Calu3 (cell line): ENCODE measurements at places on chromosomes 7 and 10. TPM values are rescaled to one million over a fixed set of nuclear protein-coding genes. Genes with fewer than 3 reads are reported as not detected.

GRCh38 chr10:95276367-95277200 lies 14.2 kb downstream of the PDLIM1 start:
- DNase-seq, result no peak

DNA sequence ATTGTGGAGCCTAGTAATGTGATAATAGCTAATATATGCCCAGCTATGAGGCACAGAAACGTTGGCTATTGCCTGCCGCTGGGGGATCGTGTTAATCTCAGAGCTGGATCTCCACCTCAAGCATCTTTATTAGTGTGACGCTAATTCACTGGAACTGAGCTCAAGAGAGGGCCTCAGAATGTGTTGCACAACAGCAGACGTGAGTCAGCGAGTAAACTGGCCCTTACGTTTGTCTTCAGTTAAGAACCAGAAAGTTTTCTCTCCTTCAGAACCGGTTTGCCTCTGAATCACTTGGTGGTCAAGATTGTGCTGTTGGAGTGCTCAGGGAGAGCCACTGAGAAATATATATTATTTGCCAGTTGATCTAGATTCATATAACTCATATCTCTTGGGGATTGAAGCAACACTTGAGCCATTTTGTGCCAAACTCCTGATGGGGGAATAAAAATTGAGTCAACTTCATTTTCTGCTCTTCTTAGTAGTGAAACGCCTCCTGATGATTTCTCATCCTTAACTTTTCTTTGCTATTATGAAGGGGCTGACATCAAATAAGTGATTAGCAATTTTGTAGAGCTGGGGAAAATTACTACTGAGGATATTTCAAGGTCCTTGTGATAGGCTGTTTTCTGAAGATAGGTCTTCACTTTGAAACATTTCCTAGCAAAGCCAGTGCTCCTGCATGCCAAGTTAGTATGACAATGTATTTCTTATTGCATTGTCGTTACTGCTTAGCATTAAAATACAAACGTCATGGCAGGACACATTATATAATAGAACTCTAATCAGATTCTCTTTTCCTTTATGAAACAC lies 22.3 kb downstream of the BZW2 start:
- DNase-seq, result peak; percentile 89

DNA sequence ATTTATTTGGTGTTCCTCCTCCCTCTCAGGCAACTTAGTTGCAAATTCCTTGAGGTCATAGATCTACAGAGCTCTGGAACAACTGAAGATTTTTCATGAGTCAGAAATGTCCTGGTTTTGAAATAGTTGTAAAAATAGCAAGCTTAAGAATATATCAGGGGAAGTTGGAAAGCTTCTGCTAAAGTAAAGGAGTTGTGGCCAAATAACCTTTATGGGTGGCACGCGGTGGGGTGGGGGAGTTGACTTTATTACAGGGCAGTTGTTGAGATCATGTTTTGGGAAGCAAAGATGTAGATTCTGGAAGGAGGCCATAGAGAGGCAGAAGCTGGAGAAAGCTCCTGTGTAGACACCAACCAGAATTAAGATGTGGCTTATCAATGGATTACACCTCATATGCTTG lies 326.0 kb upstream of the MTPN start:
- DNase-seq, result no peak

GRCh38 chr10:125984346-125984745 lies 88.0 kb downstream of the FANK1 start:
- DNase-seq, result no peak

GRCh38 chr10:12750526-12751201 lies 250.8 kb downstream of the CCDC3 start:
- peak; percentile 46 for DNase-seq

DNA sequence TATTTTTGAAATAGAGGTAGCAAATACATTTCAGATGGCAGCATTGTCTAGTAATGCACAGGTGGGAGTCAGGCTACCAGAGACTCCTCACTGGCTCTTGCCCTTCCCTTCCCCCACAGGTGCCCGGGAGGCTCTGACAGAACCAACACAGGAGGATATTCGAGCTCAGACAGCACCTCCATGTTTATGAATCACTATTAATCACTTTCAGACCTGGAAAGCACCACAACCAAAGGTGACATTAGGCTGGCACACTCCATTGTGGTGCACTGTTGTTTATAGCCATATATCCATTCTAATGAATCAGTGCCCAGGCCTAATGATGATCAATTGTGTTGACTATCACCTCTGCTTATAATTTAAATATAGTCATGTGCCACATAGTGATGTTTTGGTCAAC lies 107.8 kb upstream of the NAMPT start:
- no peak for DNase-seq

DNA sequence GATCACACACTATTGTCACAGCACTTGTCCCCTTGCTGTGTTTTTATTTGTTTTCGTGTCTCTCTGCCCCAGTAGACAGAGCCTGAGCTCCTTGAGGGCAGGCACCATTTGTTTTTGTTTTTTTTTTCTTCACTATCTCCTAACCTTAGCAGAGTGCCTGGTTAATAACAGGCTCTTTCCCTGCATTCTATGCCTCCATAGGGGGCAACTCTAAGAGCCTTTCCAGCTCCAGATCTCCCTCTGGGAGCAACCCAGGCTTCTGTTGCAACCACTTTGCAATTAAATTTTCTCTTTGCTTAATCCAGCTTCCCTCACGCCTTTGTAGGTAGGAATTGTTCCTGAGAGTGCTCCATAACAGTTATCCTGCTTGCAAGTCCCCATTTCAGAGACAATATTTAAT lies 148.4 kb downstream of the PLXDC2 start:
- DNase-seq, result no peak

DNA sequence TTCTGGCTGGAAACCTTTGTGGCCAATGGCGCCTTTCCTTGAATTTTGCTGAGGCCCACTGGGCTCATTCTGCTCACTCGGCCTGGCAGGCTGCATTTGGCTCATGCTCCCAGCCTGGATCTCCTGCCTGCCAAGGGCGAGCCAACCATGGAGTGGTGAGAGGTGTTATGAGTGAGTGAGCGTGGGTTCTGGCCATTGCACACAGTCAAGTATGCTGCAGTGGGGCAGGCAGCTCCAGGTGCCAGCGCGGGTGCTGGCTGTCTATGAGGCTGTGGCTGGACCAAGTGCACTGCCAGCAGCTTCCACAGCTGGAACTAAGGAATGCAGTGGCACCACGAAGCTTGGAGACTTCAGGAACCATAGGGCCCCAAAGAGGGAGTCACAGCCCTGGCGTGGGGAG lies 42.2 kb upstream of the TUBB8 start:
- DNase-seq, result no peak

DNA sequence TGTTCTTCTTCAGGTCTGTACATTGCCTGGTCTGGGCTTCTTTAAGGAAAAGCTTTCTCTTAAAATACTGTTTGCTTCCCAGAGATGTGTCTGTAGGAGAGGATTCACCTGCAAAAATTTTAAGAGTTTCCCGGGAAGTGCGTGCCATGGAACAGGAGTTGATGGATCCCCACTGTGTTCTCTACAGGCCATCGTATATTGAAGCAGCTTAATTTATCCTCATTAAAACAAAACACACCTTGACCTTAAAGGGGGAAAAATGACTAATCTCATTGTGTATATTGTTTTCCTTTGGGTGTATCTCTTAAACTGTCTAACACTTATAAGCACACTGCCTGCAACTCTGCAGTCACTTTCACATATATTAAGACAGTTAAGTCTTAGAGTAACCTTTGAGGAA lies 111.4 kb downstream of the ST7 start:
- no peak for DNase-seq

DNA sequence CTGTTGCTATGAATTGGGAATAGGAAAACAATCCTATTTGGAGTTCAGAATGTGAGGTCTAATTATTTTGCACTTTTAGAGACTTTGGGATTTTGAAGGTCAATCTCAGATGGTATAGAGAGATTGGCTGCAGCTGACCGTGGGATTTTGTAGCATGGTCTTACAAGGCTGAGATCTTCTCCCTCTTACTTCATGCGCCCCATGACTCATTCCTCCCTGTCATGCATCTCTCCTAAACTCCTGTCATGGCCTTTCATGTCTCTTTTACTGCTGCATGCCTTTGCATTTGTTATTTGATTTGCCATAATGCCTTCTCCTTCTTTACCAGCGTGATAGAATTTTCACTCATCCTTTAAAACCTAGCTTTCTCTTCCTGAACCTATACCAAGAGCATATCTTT lies 133.1 kb downstream of the BBS9 start:
- no peak for DNase-seq

DNA sequence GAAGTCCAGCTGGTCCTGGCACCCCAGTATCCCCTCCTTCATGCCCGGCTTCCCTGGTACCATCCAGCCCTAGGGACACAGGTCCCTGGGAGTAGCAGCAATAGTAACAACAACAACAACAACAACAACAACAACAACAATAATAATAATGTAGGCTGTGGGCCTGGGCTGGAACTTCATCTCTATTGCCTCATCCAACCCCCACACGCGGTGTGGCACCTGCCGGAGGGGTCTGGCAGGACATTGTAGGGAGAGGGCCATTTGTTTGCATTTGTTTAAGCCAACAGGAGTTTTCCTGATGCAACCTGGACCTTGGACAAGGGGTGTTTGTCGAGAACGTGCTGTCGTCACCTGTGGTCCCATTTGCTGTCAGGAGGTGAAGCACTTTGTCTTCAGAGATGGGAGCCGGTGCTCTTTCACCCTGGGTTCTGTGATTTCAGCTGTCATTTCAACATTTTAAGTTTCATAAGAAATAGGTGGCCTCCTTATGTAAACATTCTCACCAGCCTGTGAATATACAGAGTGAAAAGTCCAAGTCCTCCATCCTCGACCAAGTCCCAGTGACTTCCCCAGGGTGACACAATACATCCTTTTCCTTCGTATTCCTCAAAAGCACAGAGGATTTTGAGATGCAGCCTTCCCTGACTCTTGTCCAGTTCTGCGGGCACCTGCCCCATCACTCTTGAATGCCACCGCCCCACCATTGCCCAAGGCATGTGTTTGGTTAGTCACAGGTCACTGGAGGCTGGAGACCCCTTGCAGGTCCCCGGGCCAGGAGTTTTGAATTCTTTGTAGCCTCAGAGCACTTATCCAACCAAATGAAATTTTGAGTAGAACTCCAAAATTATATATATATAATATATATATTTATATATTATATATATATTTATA lies 9.2 kb downstream of the LHPP start:
- DNase-seq, result no peak

DNA sequence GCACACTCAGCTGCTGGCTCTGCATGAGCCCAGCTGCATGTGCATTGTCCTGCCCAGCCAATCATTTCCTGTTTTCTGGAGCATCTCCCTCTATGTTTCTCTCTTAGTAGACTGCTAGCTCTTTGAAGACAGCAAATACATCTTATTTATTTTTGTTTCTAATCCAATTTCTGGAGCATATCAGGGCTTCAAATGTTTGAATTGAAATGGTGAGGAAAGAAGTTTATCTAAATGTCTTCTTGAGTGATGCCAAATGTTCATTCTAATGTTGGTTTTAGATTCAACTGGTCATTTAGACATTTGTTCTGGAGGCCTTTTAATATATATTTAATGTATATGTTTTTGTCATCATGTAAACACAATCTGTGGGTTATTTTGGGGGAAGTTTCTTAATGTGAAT lies 141.9 kb downstream of the DNAJB9 start:
- no peak for DNase-seq

DNA sequence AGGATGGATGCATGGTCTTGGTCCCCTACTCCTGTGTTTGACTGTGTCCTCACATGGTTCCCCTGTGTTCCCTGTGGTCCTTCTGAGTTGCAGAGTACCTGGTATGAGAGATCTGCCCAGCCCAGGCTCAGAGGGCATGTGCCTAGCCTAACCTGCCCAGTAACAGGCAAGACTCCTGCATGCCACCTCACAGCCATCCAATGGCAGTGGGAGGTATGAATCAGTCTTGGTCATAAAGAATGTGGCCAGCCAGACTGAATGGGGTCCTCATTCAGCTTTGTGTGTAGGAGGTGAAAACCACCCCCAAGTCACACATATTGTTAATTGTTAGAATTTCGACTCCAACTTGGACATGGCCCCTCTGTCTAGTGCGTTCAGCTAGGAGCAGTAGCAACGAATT lies 17.2 kb upstream of the GPR158 start:
- DNase-seq, result no peak

DNA sequence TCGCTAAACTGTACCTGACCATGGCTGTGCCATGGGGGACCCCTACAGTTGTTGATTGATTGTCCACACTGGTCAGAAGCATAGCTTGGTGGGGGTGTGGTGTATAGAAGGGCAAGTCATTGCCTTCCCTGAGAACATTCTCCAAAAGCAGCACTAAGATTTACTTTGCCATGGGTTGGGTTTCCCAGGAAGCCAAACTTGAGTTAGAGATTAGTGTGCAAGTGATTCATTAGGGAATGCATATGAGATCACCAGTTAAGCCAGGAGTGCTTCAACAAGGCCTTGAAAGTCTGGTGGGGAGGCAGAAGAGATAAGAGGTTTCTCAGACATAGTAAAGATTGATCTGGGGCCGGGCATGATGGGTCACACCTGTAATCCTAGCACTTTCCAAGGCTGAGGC lies 21.4 kb upstream of the TPST1 start:
- DNase-seq, result no peak

GRCh38 chr7:149719050-149719899 lies 54.1 kb downstream of the ZNF467 start:
- no peak for DNase-seq

DNA sequence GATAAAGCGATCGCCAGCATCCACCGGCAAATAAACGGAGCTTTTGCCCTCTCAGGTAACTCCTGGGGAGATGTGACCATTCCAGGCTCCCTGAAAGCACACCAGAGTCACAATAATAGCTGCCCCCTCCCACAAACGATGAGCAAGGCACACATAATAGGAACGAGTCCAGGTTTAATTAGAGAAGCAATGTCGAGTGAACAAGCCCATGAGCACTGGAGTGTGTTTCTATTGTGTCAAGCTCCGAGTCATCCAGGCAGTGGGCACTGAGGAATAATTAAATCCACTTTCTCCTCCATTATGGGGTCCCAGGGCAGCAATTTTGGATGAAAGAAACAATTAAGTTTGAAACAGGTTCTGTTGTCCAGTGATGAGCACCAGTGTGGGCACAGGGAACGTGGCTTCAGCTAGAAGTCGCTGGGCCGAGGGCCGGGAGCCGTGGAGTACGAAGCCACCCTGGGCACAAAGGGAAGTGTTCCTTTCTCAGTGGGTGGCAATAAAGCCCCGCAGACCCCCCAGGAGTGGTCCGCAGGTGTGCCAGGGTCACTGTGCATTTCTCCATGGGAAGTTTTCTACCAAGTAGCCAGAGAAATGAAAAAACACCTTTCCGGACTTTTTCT lies 12.0 kb downstream of the PNLIPRP2 start:
- no peak for DNase-seq

- DNase-seq, result peak; percentile 45
Observed at GRCh38 chr10:58385784-58386112, 538 bp downstream of the TFAM start.

GRCh38 chr10:70596860-70597809 lies 5.4 kb downstream of the PRF1 start:
- DNase-seq, result no peak

- no peak for DNase-seq
Observed at GRCh38 chr10:70784016-70784415, 1.2 kb downstream of the TBATA start.

The CTAGE15 gene
- total RNA-seq, result 2.3 and 3.6 TPM in 2 replicates

The OR2A12 gene
- not detected in 2 replicates for total RNA-seq

The ADCYAP1R1 gene
- not detected in 2 replicates for total RNA-seq

The AKR1D1 gene
- not detected in 2 replicates for total RNA-seq

The KLHL7 gene
- 35.2 and 37.8 TPM in 2 replicates for total RNA-seq

The POMZP3 gene
- total RNA-seq, result 9.6 and 11.9 TPM in 2 replicates
